ENCODE measurements at places on chromosomes 1 and 21.

DNA sequence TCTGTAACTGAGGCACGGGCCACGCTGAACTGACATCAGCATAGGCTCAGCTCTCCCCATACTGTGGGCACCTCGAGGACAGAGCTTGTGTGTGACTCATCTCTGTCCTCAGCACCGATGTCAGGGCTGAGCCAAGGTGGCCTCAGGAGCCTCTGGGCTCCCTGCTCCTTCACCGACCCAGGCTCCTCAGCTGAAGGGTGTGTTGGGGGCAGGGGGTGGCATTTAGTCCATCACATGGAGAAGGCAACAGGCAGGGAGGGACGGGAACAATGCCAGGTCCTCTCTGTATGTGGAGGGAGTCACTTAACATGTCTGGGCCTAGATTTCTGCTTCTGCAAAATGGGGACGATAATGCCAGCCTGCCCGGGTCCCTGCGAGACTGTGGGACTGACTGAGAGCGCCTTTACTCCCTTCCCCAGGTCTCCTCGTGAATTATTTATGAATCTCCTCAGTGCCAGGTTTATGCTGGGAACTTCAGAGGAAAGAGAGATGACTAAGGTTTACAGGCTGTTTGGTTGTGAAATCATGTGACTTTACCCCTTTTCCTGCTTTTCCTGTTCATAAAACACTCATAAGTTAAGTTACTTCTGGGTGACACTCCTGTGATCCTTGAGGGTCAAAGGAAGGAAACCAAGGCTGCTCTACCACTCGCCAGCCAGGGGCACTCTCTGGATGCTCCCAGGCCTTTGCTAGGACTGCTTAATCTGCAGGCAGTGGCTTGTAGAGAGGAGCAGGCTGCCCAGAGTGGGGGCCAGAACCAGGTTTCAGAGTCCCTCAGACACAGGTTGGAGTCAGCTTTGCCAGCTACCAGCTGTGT is 16.2 kb downstream of the TTC39A start:
- DNase-seq = no peak

DNA sequence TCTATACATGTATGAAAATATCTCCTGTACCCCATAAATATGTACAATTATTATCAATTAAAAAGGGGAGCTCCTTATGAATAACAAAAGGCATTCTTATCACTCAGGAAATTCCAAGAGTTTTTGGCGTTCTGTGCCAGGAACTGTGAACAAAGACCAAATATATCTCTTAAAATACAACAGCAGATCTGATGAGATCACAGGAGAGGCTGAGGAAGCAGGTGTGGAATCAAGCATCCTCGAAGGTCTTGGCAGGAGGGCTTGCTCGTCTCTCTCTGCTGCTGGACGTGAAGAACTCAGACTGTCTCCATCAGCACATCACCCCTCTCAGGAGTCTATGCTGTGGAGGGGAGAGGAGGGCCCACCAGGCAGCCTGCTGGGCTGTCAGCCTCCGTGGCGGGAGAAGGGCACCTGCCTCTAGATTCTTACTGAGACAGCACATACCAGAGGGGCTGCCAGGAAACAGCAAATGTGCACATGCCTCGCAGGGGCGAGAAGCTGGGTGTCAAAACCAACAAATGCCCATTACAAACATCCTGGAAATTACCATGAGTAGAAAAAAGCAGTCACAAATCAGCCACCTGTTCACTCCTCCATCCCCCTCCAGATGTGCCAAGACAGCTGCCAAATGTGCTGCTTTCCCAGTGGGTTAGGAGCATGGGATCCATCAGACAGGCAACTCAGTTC is 30.8 kb upstream of the FAM89A start:
- DNase-seq = no peak

GRCh38 chr1:172670791-172671190 is 11.9 kb downstream of the FASLG start:
- peak; percentile 57 for DNase-seq

GRCh38 chr1:48080331-48081255 is 83.4 kb upstream of the TRABD2B start:
- DNase-seq = no peak

- no peak for DNase-seq
Measured at GRCh38 chr1:113669988-113670387, 89.3 kb downstream of the PHTF1 start.
